ENCODE measurements at places on chromosomes 1 and 21. TPM values are rescaled to one million over a fixed set of nuclear protein-coding genes. Genes with fewer than 3 reads are reported as not detected.

DNA sequence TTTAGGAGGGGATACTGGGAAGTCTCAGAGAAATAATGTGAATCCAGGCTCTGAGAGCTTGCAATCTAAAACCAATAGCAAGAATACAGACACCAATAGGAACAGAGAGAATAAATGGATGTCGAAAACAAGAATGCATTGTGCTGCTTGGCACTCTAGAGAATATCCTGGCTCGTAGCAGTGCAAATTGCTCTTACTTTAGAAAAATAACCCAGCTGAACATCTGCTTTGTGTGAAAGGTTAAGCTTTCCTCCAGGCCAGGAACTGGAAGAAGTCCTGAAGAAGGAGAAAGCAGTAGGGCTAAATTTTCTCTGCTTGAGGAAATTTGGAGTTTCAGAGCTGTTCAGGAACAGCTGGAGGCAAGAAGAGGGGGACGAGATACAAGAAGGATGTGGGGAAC lies 382.3 kb downstream of the HHIPL2 start:
- DNase-seq, result no peak

Gene USF1
- total RNA-seq, result 54.8 TPM

Gene SNAP47
- 33.9 TPM for total RNA-seq

GRCh38 chr1:201990427-201990826 lies 8.0 kb downstream of the RNPEP start:
- no peak for DNase-seq

DNA sequence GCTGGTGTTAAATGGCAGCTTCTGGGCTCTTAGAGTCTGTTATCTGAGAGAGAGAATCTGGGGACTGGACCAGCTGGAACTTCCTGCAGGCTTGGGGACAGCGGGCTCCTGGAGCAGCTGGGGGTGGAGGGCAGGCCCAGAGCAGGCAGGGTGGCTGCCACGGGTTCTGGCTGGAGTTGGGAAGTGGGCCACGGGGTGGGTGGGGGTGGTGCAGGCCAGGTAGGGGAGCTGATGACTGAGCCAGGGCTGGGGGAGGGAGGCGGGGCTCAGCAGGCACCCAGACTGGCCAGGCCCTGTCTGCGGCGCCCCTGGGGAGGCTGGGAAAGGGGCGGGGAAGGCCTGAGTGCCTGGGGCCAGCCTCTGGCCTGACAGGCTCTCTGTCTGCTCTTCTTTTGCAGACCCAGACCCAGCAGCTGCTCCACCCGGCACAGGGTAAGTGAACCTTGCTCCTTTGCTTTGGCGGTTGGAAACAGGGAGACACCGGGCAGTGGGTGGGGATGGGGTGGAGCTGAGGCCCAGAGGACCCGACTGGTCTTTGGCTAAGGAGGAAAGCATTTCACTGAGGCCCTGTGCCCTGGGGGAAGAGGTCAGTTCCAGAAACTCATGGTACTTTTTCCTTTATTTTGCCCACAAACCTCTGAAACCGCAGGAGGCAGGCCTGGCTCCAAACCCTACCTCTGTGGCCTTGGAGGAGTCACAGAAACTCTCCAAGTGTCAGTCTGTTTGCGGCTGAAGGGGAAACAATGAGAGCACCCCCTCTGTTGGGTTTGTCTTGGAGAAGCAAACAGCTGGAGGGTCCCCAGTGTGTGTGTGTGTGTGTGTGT lies 48.8 kb downstream of the ARHGEF10L start:
- no peak for DNase-seq

- DNase-seq, result no peak
Measured at GRCh38 chr1:64769482-64769881, 24.6 kb downstream of the RAVER2 start.

DNA sequence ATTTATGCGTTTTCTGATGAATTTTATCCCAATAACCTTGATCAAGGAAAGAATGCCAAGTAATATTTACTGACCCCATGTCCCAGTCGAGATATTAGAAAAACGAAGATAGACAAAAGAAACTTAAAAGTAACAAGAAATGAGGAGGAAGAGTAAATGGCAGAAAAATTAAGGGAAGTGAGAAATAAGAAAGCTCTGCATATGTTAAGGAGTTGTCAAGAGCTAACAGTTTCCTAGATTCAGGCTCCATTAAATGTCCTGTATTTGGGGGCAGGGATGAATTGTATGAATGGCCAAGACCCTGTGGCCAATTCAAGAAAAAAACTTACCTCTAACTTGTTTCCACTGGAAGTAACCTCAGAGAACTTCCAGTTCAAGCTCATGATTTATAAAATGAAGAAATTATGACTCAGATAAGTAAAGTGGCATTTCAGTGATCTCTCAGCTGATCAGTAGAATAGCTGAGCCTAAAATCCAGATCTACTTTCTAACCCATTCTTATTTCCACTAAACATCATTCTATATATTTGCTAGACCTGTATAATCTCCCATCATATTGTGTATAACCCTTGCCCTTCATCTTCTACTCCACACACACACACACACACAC lies 73.2 kb downstream of the ZC3H11B start:
- DNase-seq, result no peak

GRCh38 chr1:186965847-186966246 lies 137.1 kb downstream of the PLA2G4A start:
- DNase-seq, result no peak

GRCh38 chr1:206457408-206458120 lies 12.7 kb upstream of the IKBKE start:
- no peak for DNase-seq
